ENCODE measurements at places on chromosomes 13 and 19. TPM values are rescaled to one million over a fixed set of nuclear protein-coding genes. Genes with fewer than 3 reads are reported as not detected.

Gene ZNF112
- 2.4 TPM for total RNA-seq

Gene ASPDH
- total RNA-seq: not detected

Gene ZNF737
- 12.5 TPM for total RNA-seq

Gene AMH
- total RNA-seq: 0.34 TPM

Gene CCDC169
- total RNA-seq: 2.4 TPM

Gene SNRPA
- total RNA-seq: 20.1 TPM

Gene CFAP97D2
- total RNA-seq: not detected

Gene RFPL4A
- not detected for total RNA-seq

Gene C13orf46
- 0.43 TPM for total RNA-seq

Gene SPHK2
- total RNA-seq: 5.5 TPM

Gene ATP4A
- not detected for total RNA-seq

Gene NKG7
- total RNA-seq: not detected

Gene MIDN
- 32.1 TPM for total RNA-seq
